T-helper 2 cell (primary cell): ENCODE measurements at places on chromosomes 12 and 14.

DNA sequence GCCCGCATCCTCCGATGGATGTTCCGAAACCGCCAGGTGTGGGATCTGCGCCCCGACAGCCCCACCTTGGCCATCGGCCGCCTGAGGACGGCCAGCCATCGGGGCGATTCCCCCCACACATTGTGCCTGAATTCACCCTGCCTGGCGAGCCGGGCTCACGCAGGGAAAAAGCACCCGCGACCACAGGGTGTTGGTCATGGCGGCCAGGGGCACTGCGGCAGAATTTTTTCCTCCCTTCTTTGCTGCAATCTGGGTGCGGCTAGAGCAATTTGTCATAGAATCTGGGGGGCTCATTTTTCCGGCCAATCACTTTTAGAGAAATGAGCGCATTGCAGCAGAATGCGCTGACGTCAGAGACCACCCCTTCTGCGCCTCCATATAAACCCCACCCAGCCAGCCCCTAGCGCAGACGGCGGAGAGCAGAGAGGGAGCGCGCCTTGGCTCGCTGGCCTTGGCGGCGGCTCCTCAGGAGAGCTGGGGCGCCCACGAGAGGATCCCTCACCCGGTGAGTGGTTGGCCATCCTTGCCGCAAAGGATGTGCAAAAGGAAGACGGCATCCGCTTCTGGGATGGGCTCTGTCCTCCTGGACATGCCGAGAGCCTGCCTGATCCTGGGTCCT lies at the start of gene MEG3:
MEG3 (plus strand) TSS at position 406 of the 619 bp plus-strand sequence.
- no peak for DNase-seq

DNA sequence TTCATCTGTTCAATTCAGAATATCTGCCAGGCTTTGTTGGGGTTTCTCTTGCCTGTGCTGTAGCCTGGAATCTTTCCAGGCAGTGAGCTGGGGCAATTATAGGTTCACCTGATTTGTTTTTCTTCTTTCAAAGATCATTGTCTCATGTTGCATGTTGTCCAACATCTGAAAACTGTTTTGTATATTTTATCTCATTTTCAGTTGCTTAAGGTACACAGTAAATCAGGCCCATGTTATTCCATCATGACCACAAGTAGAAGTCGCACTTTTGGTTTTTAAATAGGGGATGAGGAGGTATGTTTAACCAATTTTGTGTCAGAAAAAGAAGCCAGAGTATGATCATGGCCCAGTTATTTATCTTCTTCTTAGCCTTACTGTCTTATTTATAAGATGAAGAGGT lies 24.9 kb upstream of the FUT8 start:
- no peak for DNase-seq

DNA sequence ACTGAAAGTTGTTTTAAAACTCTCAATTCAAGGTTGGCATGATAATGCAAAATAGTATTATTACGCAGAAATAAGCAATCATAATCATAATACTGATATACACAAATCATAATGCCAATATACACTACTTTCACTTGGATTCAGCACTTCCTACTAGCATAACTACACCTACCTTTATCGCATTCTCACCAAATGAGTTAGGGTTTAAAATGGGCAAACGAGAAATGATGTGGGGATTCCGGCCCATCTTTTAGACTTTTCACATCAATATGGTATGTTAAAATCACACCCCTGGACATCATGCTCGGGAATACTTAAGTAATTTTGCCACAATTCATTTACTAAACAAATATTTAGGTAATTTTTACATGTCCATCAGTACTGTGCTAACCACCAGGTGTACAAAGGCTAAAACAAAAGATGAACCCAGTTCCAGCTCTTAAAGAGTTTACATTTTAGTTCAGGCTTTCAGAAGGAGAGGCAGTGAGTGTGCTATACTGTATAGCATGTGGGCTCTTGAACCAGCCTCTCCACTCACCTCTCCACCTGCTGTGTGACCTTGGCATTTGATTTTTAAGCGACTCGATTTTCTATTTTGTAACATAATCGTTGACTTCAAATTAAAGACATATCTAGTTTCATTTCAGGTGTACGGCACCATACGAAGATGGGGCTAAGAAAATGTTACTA lies 1.1 kb upstream of the USP15 start:
- DNase-seq = no peak

GRCh38 chr12:185576-185955 lies 28.4 kb downstream of the SLC6A12 start:
- DNase-seq = no peak

DNA sequence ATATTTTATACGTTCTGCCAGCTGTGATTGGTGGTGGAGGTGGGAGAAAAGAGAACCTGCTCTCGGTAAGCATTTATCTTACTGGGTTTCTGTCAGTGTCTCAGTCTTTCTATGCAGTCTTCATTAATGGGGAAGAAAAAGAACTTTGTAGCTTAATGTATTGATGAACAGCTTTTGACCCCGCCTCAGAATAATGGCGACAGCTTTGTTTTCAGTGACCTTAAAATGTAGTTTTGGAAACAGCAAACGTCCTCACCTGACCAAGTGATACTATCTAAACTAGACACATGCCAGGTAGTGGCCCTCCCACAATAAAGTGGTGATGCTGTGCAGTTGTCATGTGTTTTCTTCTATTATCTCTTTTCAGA lies 1.4 kb downstream of the DACT1 start:
- no peak for DNase-seq

DNA sequence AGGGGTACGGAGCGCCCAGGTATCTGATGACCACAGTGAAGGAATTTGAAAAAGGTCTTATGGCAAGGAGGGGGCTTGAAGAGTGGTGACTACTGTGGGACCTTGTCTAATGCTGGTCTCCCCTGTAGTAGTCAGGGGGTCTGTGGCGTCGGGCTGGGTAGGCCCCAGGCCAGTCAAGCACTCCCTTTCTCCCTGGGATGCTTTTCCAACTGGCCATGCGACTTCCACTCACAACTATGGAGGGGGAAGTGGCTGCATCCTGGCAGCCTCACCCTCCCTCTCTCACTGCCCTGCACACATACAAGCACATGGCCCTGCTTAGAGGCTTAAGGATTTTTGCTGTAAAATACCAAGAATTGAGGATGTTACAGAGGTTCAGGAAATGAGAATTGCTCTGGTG lies 4.1 kb downstream of the TSPAN11 start:
- no peak for DNase-seq
